ENCODE measurements at places on chromosomes 6 and 20.
A peak's percentile ranks its signal among the peaks of the same experiment; 100 is the strongest.

DNA sequence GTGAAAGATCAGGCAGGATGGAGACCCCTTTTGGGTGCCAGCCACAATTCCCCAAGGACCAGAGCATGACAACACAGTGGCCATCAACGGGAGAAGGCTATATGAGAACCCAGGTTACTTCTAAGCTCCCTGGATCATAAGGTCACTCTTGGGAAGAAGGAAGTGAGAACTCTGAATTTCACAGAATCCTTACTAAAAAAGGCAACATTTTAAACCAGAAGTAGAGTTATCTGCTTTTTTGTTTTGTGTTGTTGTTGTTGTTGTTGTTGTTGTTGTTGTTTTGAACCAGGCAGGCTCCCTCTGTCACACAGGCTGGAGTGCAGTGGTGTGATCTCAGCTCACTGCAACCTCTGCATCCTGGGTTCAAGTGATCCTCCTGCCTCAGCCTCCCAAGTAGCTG, 107.4 kb upstream of the TNFAIP3 start:
- DNase-seq = no peak

- no peak for DNase-seq
Measured at GRCh38 chr6:91781946-91782345, 1195.1 kb upstream of the MAP3K7 start.

DNA sequence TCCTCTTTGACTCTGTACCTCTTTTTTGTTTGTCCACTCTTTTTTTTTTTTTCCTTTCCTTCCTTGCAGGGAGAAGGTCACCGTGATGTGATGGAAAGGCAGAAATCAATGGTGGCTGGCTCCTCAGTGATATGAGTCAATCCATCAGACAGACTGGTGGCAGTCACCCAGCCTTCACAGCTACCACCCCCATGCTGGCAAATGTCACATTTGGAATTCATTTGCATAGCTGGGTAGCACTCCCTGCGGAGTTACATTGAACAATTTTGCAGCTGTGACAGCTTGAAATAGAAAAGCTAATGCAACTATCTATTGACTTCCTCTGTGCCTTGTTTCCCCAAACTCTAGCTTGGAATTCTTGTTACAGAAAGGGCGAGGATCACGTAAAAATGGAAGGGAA, 668.4 kb downstream of the C6orf118 start:
- no peak for DNase-seq

DNA sequence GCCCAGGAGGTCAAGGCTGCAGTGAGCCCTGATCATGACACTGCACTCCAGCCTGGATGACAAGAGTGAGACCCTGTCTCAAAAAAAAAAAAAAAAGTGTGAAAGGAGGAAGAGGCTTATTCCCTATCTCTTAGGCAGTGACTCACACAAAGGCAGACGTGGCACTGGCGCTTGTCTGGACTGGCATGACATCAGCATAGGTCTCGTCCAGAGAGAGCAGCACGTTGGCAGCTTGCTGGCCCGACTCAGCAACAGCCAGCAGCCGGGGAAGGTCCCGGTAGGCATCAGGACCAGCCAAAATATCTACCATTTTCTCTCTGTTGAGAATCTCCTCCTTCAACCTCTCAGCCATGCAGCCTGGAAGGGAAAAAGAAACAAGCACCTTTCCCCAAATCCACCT, 14.1 kb downstream of the CDK5RAP1 start:
- no peak for DNase-seq

- DNase-seq = no peak
Measured at GRCh38 chr6:13418844-13419243, 68.6 kb downstream of the GFOD1 start.

- DNase-seq = no peak
Measured at GRCh38 chr20:12928755-12929401, 79.9 kb upstream of the SPTLC3 start.

- DNase-seq = no peak
Measured at GRCh38 chr6:111725446-111726112, 119.9 kb upstream of the TRAF3IP2 start.

DNA sequence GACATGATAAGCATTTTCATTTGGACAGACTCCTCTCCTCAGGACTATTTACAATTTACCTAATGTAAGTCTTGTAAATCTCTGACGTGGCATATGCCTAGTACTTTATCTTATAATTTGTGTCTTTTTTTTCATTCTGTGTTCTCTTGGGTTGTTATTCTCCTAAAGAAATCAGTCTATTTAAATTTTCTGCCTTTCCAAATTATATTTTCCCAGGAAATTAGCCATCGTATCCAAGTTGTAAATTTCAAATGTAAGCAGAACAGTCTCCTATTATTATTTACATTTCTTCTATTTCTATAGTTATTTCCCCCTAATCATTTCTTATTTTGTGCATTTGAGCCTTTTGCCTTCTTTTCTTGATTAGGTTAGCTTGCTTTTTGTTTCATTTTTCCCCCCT, 17.5 kb upstream of the BCAS4 start:
- no peak for DNase-seq

DNA sequence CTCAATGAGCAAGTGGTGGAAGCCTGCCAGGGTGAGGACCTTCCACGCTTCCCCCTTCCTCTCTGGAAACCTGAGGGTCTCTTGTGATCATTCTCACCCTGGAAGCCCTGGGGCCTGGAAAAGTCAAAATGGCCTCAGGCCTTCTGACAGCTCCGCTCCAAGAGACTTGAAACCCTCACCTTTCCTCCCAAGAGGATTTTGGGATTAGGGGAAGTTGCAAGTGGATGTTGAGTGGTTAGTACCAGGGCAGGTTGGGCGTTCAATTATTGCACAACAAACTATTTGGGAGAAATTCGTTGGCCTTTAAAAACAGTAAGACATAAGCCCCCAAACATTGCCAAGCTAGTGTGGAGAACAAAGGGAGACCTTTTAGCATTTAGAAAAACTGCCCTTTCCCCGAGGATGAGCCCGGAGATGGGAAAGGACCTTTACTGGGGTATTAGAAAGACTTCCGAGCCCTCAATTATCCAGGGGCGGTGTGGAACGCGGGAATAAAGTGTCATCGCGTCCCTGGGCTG, 4.7 kb downstream of the NKX2-2 start:
- DNase-seq = no peak

GRCh38 chr6:157860505-157860991, 37.5 kb downstream of the SNX9 start:
- DNase-seq = no peak

DNA sequence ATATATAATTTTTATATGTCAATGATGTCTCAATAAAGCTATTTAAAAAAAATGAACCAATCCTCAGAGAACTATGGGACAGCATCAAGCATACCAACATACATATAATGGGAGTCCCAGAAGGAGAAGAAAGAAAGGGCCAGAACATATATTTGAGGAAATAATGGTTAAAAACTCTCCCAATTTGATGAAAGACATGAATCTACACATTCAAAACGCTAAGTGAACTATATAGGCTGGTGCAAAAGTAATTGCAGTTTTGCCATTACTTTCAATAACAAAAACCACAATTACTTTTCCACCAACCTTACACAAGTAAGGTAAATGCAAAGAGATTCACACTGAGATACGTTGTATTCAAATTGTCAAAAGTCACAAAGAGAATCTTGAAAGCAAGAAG, 43.4 kb downstream of the ZNF133 start:
- no peak for DNase-seq

- DNase-seq = no peak
Measured at GRCh38 chr6:74167511-74167910, 471.5 kb downstream of the CD109 start.

DNA sequence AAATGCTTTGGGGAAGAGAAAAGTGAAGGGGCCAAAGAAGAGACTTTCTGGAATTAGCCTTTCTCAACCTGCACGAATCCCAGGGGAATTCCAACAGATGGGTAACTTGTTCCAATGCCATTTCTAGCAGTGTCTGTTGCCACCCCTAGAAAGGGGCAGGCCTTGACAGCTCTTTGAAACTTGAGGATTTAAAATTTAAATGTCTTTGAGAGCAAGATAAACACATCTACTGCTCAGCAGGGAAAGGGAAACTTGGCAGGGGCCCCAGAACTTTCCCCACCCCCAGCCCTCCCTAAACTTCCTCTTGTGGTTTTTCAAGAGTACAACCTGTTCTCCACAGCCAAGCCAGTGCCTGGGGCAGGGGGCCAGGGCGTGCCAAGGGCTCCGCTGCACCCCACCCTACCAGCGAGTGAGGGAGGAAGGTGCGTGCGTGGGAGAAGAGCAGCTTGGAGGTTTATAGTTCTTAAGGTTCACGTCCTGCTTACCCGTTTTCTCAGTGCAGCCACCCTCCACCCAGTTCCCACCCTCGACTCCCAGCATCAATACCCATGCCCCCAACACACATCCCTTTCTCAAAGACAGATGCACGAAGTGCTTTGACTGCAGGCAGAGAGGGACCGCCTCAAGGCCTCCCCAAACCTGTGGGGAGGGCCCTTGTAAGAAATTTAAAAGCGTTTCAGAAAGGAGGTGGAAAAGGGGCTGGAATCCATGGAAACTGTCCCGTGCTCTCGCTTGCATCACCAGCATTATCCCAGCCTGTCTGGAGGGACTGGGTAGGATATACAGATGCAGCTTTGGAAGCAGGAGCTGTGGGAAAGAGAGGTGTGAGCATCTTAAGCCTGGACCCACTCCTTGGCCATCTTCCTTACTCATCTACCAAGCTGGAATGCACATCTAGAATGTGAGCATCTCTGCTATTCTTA, 4.5 kb upstream of the TAF8 start:
- DNase-seq = peak; percentile 68

DNA sequence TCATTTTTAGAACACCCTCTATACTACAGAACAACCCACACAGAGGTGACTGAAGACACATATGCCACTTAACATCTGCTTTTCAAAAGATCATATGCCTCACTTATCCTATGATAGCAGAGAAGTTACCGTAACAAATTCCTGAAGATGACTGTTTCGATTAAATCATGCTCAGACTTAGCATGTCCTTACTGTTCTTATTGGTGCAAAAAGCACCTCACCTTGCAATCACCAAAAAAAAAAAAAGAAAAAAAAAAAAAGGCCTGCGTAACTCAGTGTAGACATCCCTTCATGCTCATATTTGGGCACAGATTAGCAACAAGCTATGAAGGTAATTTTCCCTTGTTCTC, 17.7 kb upstream of the DST start:
- DNase-seq = no peak

DNA sequence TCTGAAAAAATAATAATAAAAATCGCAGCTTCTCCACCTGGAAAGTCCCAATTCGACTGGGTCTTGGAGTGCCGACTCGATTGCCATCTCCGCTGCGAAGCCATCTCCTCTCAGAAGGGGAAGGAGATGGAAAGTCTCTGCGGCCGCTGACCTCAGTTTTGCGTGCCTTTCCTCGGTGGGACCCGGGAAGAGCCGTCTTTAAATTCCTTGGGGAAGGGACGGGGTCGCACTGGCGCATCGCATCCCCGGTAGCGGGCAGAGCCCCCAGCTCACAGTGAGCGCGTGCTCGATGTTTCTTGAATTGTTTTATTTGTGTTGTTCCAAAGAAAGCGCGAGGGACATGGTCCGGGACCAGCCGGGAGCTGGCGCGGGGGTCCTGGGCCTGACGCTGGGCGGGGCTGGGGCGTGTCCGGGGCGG, 270 bp upstream of the TIAM2 start:
- DNase-seq = no peak

DNA sequence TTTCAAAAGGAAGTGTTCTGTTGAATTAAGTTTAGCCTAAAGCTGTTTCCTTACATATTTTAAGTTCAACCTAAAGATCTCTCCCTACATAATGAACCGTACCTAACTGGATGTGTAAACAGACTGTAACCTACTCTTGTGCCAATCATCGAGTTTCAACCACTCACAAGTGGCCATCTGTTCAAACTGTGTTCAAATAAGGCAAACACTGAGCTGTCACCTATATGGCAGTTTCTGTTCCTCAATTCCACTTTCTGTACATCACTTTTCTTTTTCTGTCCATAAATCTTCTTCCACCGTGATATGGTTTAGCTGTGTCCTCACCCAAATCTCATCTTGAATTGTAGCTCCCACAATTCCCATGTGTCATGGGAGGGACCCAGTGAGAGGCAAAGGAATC, 428.6 kb downstream of the HACE1 start:
- DNase-seq = no peak

GRCh38 chr6:408599-409102, 17.1 kb downstream of the IRF4 start:
- no peak for DNase-seq

DNA sequence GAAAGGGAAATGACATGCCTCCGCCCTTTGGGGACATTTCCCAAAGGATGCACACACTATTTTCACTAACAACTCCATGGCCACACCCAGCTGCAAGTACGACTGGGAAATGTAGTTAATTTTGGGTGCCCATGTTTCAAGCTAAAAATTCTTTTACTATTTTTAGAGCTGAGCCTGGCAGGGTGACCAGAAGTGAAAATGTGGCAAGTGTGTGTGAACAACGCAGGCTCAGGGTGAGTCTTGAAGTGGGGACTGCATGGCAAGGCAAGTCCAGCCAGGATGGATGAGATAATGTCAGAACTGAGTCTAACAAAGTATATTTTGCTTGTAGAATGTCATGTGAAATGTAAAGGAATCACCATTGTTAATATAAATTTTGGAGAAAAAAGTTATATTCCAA, 17.0 kb upstream of the CD109 start:
- DNase-seq = no peak

Data from T1000 (cell line).